Bronchial epithelial cell (primary cell): ENCODE measurements at places on chromosomes 6 and 20.

- no peak for DNase-seq
These were observed 150.7 kb downstream of the RIMS1 start for GRCh38 chr6:72037006-72037405.

- no peak for DNase-seq
These were observed 37.4 kb upstream of the OPRM1 start for GRCh38 chr6:154001494-154002285.

DNA sequence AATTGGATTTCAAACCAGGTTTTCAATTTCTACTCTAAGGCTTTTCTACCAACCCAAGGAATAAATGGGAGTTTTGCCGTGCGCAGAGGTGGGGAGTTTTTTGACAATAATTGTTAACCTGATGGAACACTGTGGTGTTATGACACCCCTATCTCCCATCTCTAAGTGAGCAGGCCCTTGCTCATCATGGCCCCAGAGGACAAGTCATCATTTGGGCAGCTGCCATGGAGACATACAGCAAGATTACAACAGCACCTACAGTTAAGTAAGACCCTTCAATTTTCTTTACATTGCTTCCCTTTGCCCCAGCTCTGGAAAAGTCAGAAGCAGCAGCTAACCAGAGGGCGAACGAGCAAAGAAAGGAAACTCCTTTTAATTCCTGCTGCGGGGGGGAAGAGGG lies 54.3 kb downstream of the ADGRF5 start:
- DNase-seq, result peak; percentile 42

GRCh38 chr6:158653577-158654354 lies 3.9 kb downstream of the SYTL3 start:
- no peak for DNase-seq

- no peak for DNase-seq
These were observed 109.8 kb downstream of the DOK5 start for GRCh38 chr20:54585217-54585616.

DNA sequence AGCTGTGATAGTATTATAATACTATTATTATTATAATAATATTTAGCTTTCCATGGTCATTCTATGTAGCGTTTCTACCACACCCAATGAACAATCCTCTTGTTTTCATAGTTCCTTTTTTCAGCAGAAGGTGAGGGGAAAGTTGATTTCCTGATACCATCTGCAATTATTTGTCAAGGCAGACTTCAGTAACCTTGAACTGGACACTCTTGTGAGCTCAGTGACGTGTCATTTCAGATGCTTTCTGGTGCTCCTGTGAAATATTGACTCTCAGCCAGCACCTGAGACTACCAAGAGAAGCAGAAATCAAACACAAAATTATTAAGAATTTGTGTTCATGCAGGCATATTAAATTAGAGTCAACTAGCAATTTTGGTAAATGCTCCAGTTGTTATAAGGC lies 46.0 kb upstream of the PROKR2 start:
- DNase-seq, result no peak

DNA sequence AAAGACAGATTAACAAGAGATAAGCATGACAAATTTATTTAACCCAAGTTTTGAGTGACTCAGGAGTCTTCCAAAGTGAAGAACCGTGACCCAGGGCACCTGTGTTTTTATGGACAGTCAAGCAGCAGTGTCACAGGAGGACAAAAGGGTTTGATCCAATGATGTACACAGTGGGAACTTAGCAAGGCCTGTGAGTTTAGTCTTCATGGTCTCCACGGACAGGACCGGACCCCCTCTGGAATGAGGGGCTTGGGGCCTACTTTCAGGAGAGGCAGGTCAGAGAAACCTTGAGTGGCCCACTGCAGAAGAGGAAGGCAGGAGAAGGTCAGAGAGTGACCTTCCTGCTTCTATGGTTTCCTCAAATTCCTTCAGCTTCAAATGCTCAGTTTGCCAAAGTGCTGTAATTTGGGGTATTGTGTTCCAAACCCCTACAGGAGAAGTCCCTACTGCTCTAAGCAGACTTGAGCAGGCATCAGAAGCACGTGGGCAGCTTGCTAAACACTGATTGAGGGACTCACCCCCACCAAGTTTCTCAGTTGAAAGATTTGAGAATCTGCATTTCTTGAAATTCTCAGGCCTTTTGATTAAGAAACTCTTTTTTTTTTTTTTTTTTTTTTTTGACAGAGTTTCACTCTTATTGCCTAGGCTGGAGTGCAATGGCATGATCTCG lies 26.4 kb upstream of the ZMYND8 start:
- DNase-seq, result no peak

- DNase-seq, result no peak
These were observed 13.0 kb downstream of the SLC35F1 start for GRCh38 chr6:117919775-117920729.

DNA sequence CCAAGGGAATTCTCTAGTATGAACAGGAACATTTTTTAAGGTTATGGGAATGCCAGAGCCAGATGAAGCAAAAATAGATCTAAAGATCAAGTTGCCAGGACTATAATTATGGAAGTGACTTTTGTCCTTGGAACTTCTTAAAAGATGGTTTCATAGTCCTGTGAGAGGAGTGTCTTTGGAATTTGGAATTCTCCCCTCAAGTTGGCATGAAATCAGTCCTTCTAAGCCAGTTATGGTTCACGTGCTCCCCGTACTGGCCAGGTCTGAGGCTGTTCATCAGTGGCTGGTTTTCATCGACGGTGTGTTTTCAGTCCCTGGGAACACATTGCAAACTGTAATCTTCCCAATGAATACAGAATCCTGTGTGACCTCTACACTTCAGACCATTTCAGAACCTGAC lies 63.1 kb downstream of the VGLL2 start:
- DNase-seq, result no peak

GRCh38 chr6:18506382-18507017 lies 119.3 kb downstream of the RNF144B start:
- DNase-seq, result no peak

GRCh38 chr6:1923449-1923848 lies 313.7 kb downstream of the FOXC1 start:
- no peak for DNase-seq

GRCh38 chr6:25196464-25196863 lies 82.7 kb upstream of the CARMIL1 start:
- DNase-seq, result no peak

- DNase-seq, result peak; percentile 32
These were observed 69.0 kb downstream of the BTBD9 start for GRCh38 chr6:38570750-38571149.

- DNase-seq, result no peak
These were observed 3.9 kb downstream of the RWDD1 start for GRCh38 chr6:116575227-116575626.

DNA sequence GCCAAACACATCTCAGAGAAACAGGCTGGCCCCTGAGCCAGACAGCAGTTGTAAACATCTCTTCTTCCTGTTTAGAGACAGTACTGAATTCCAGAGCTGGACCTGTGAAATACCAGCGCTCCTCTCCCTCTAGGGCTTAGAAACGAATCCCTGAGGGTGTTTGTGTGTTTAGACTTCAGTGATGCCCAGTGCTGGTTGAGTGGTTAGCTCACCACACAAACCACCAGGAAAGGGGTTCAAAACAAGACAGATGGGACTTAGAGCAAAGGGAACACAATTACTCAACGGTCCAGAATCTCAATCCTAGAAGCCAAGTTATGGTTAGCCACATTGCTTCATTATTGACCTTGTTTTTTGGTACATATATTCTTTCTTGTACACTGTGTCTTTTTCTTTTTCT lies 108.7 kb upstream of the TMEM170B start:
- DNase-seq, result no peak

- no peak for DNase-seq
These were observed 42.3 kb upstream of the ATXN1 start for GRCh38 chr6:16803294-16804200.

DNA sequence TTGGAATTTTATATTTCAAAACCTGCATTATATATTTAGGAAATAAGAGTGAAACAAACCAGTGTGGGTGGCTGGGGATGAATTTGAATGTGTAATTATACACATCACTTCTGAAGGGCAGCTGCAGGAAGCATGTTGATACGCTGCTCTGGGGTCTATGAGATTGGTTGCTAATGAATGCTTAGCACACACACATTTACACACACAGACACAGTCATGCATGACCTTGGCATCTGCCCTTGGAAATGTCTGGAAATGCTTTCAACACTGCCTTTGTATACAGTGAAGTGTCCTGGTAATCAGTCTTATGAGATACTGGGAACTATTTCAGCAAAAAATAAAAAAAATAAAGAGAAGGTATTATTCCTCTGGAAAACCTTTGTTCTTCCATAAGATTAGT lies 83.4 kb downstream of the ELOVL4 start:
- DNase-seq, result no peak

- no peak for DNase-seq
These were observed 41.0 kb upstream of the GCNT2 start for GRCh38 chr6:10479939-10480700.

DNA sequence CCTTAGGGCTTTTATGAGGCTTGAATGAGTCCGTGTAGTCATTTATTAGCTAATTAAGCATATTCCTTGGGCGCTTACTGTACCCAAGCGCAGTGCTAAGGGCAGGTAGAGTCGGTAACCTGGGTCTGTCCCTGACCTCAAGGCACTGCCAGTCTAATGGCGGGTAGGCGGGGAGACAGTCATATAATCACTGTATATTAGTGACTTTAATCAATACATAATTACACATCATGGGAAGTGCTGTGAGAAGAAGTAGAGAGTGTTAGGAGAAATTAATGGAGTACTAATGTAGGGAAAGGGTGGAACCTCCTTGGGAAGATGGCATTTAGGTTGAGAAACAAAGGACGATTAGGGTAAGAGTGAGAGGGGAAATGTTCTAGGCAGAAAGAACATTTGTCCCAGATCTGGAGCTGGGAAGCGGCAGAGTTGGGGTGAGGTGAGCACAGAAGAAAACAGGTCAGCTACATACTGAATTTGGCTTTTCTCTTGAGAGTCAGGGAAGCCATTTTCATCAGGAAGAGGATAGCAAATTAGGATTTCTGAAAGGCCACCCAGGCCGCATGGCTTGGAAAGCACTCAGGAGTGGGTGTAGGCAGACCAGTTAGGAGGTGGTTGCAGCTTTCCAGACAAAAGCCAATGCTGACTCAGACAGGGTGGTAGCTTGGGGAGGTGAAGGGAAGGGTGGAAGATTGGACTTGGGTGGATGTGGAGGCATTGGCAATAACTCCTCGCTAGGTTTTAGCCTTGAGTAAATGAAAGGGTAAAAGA lies 954 bp upstream of the BLCAP start:
- DNase-seq, result peak; percentile 44

GRCh38 chr6:6595952-6596351 lies 7.4 kb downstream of the LY86 start:
- DNase-seq, result no peak

DNA sequence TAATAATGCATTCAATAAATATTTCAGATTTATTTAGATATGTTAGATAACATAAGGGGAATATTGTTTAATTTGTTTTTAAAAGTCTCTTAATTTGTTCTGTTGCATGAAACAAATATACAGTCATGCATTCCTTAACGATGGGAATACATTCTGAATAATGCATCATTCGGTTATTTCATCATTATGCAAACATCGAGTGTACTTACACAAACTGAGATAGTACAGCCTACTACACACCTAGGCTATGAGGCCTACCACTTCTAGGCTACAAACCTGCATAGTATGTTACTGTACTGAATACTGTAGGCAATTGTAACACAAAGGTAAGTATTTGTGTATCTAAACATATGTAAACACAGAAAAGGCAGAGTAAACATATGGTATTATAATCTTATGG lies 118.7 kb downstream of the EPHA7 start:
- peak; percentile 83 for DNase-seq

DNA sequence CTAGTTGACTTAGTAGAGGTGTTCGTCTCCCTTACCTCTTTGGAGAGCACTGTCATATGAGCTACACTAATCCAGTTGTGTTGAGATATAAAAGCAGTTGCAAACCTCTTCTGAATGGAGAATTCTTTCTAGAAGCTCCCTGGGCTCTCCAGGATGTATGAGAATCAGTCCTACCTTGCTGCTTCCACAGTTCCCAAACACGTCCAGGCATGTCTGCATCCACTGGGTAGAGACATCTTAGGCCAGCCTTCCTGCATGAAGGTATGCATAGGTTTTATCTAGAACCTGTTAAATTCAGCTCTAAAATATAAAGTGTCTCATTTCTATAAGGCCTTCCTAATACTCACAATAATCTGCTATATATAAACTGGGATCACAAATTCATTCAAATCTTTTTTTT lies 297.7 kb downstream of the CDC5L start:
- DNase-seq, result peak; percentile 86

DNA sequence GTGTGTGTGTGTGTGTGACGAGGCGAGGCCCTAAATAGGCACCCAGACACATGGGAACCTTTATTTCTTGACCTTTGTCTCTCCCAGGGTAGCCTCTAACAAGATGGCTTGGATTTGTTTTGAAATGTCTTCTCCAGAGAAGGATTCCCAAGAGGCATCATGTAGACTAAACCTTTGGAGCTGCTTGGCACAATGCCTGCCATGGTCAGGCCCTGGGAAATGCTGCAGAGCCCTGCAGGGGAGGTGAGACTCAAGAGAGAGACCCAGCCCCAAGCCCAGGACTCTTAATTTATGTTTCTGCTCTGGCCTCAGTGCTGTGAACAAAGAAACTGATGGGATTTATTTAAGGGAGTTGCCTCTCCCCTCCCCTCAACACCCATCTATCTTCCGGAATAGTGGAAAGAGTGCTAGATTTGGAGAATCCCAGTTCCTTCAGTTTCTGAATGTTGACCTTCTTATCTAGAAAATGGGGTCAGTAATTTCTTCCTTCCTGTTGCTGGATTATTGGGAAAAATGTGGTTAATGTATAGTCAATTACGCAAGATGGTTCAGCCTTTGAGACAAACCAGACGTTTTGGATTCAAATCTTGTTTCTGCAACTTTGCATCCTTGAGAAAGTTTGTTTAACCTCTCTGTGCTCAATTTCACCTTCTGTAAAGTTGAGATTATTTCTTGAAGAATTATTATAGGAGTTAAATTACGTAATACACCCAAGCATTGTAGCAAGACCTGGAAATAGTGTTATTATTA lies 434.8 kb downstream of the MAFB start:
- DNase-seq, result no peak

DNA sequence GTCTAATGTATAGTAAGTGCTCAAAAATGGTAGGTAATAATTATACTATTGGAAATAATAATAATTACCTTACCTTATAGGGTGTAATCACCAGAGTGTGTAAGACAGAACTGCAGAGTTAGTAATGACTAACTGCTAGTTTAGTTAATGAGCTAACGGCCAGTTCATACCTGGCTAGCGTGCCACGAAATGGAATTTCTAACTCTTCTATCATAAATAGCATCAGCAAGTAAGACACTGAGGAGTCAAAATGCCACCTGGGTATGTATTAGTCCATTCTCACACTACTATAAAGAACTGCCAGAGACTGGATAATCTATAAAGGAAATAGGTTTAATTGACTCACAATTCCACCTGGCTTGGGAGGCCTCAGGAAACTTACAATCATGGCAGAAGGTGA lies 63.4 kb upstream of the CEP85L start:
- DNase-seq, result no peak

DNA sequence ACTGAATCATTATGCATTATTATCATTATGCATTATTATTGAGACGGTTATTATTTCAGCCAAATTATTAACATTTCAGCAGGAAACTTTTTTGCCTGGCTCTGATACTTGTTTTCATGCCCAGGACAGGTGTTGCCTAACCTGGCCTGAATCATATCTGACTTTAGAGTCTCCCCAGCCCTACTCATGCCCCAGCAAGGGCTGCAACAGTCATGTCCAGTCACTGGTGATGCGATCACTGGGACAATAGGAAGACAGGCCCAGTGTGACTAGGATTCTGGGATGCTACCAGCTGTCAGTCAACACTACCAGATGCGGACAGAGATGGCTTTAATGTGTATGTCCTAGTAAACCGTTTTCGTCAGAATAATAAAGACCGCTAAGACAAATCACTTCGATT lies 285.0 kb downstream of the KHDC1L start:
- DNase-seq, result peak; percentile 87

- DNase-seq, result peak; percentile 74
These were observed 21.2 kb downstream of the RSPH3 start for GRCh38 chr6:158978757-158979156.
